ENCODE measurements at places on chromosomes 6 and 20. TPM values are rescaled to one million over a fixed set of nuclear protein-coding genes. Genes with fewer than 3 reads are reported as not detected.

DNA sequence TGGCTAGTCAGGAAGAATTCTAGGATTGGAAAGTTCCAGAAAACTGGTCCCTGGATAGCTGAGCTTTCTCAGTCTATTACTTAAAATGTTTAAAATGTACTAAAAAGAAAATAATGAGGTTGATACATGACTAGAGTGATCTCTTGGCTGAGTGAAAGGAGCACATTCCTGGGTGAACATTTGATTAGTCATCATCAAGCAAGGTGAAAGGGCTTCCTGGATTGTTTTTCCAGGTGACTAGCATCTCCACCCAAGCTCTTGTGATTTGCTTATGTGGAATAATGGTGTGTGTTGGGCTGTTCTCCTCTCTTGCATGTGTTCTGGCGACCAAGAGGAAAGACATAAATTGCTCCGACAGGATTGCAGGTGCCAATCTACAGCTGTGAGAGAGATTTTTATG is 42.9 kb downstream of the PKIB start:
- no peak for DNase-seq

DNA sequence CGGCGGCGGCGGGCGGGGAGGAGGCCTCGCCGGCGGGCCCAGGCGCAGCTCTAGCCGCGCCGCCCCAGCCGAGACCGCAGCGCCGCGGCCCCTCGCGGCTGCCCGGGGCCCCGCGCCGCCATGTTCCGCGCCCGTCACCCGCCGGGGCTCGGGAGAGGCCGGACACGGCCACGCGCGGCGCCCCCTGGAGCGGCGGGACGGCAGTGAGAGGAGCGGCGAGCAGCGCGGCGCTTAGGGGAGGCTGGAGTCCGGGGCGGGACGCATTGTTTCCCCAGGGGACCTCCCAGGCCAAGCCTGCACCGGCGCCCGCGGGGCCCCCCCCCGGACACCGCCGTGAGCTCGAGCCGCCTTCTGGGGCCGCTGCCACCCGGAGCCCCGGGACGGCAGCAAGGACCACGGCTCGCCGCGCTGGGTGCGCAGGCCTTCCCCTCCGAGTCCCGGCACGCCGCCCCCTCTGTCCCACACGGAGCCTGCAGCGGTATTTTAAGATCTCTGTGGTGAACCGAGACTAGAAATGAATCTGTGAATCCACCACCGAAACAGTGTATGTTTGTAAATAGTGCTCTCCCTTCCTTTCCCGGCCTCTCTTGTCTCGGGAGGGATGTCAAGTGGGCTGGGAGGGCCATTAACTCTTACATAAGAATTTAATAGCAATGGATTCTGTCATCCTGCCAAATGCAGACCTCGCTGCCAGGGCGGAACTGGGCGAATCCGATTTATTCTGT is 424 bp upstream of the KIF13A start:
- DNase-seq, result peak; percentile 76

The PTPRT gene
- 0.80 TPM for total RNA-seq

GRCh38 chr20:2283706-2284423 is 11.9 kb upstream of the TGM3 start:
- DNase-seq, result no peak

The MYMX gene
- total RNA-seq, result not detected

The FRS3 gene
- total RNA-seq, result 6.8 TPM

DNA sequence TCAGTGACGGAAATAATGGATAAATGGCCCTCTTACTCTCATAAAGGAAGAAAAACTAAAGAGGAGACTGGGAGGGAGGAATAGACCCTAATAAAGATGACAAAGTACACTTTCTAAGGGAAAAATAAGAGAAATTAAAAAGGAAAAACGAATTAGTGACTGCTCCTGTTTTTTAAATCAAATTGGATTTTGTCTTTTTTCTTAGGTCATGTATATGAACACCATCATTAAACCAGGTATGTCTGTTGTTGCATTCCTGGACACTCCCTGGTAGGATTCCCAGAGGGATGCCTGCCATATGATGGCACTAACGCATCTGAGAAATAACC is 59.4 kb upstream of the BTN3A2 start:
- DNase-seq, result no peak

- DNase-seq, result no peak
These were observed 94.4 kb downstream of the OTOR start for GRCh38 chr20:16842486-16843120.

- DNase-seq, result no peak
These were observed 71.7 kb upstream of the LY86 start for GRCh38 chr6:6516666-6517458.

The SOBP gene
- 7.6 TPM for total RNA-seq

The MRPS26 gene
- 56.9 TPM for total RNA-seq

DNA sequence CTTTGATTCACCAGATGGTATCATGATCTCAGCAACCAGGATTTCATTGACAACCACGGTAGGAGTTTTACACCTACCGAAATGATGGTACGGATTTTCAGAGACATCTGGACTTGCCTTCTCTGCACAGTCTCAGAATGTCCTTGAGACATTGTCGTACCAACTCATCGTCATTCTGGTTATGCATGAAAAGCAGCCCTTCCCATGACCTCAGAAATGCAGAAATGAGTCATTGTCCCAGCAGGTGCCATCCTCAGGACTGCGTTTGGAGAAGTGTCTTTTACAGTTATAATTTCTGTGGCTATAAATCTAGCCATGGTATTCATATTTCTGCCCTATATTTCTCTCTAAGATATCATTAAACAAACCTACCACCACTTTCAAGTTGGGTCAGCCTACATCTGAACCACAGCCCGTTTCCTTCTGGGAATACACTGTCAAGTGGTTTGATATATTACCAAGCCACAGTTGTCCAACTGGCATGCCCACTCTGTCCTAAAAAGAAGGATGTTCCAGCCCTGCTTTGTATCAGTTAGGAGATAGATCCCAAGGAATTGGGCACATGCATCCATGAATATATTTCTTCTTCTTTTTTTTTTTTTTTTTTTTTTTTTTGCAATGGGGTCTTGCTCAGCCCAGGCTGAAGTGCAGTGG is 7.5 kb upstream of the BFSP1 start:
- DNase-seq, result no peak

All from mesothelial cell of epicardium (in vitro differentiated cells).